ENCODE measurements at places on chromosomes 13 and 19.

DNA sequence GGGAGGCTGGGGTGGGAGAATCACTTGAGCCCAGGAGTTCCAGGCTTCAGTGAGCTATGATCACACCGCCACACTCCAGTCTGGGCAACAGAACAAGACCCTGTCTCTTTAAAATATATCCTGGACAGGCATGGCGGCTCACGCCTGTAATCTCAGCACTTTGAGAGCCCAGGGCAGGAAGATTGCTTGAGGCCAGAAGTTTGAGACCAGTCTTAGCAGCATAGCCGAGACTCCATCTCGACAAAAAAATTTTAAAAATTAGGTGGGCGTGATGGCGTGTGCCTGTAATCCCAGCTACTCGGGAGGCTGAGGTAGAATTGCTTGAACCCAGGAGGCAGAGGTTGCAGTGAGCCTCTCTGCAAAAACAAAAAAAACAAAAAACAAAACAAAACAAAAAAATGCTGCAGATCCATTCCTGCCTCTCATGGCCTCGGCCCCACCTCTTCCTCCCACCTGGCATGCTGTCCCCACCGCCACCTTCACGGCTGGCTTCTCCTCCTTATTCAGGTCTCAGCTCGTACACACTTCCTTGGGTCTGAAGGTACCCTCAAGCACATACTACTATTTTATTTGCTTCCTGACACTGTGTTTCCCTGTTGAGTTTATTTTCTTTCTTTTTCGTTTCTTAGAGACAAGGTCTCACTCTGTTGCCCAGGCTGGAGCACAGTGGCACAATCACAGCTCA lies 5.3 kb downstream of the RFX1 start:
- no peak for DNase-seq

- DNase-seq, result no peak
Measured at GRCh38 chr19:49681830-49682229, 4.8 kb downstream of the PRMT1 start.

GRCh38 chr19:42363614-42364346 lies 26.3 kb downstream of the CNFN start:
- DNase-seq, result no peak

DNA sequence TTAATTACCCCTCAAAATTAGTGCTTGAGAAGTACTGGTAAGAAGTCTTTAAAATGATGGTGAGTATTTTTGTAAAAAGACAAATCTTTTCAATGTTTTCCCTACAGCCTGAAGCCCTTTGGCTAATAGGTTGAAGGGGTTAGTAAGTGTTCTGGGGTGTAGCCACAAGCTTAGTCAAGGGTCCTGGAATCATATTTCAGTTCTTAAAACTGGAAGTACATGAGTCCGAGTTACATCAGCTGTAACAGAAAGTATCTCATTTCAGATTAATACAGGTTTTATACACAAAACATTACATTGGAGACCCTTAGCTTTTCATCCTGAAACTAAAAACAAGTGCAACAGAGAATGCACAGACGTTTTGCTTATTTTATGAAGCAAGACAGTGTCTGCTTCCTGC lies 52.7 kb upstream of the TEX29 start:
- DNase-seq, result no peak

GRCh38 chr13:112623051-112623711 lies 35.2 kb upstream of the TUBGCP3 start:
- DNase-seq, result no peak

- no peak for DNase-seq
Measured at GRCh38 chr13:104460554-104460953, 1394.3 kb upstream of the SLC10A2 start.

GRCh38 chr13:21932996-21933395 lies 262.1 kb downstream of the FGF9 start:
- DNase-seq, result no peak

- DNase-seq, result no peak
Measured at GRCh38 chr13:101327871-101328270, 88.4 kb downstream of the NALCN start.

- DNase-seq, result no peak
Measured at GRCh38 chr13:111111376-111111937, 3.7 kb upstream of the ARHGEF7 start.

DNA sequence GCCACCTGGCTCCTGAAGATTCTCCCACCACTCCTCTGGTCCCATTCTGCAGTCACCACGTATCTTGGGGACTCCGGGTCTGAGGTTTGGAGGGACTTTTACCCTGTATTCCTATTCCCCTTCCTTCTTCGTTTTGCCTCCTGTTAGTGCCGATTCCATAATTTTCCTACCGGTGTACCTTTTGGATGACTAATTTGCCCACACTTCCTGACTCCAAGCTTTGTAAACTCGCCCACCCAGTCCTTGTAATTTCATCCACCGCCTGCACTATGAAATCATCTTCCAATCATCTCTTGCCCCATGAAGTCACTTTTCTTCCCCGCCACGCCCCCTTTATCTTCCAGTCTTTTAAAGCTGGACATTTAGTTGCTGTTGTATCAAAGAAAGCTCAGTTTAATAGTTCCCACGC lies 572 bp downstream of the UCHL3 start:
- no peak for DNase-seq

- DNase-seq, result no peak
Measured at GRCh38 chr19:19202707-19203011, 555 bp downstream of the NR2C2AP start.

- DNase-seq, result no peak
Measured at GRCh38 chr19:45976178-45976577, 2.5 kb upstream of the NOVA2 start.

DNA sequence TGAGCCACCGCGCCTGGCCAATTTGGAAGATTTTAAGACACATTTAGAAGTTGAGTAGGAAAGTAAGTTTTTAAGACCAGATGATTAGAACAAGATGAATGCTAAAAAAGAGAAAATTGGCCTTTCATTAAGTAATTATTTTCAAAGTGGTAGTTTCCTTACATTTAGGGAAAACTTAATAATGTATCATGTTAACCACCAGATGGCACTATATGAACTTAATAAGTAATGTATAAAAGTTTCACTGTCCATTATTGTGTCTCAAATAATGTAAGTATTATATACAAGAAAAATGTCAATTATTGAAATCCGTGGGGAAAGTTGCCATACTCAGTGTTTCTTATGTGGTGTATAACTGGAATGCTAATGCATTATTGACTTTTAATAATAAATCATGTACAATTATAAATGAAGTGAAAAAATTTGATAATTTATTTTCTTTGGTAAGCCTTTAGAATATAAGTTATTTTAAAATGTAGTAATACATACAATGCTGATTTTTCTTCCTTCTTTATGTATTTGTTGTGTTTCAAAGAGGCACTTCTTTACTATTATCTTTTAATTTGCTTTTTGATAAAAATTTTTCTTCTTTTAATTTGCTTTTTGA lies 29.2 kb downstream of the COG6 start:
- DNase-seq, result no peak

DNA sequence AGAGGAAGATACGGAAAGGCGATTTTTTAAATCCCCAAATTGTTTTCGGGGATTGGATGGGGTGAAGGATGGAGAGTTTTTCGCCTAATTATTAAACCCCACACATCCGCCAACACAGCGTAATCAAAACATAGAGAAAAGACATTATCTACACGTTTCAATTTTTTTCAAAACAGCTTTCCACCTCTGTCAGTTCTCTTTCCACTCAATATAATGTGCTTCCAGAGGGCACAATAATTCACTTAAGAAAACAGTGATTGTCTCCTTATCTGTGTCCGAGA lies 435 bp upstream of the OBI1 start:
- no peak for DNase-seq

- no peak for DNase-seq
Measured at GRCh38 chr13:99812625-99813024, 158.9 kb downstream of the ZIC5 start.

DNA sequence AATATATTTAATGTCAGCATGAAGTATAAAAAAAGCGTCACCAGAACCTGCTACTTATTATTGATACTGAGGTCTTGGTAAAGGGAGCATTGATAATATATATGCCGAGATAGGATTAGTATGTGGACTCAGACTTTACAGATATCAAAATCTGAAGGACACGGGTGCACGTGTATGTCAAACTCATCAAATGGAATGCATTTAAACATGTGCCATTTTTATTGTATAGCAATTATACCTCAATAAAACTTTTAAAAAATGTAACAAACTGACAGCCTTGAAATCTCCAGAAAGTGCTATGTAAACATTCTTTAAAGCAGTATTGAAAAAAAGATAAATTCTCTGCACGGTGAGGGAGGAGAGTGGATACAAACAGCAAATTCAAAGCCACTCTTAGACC lies 157.9 kb downstream of the RNF17 start:
- no peak for DNase-seq

- no peak for DNase-seq
Measured at GRCh38 chr13:79359064-79359463, 47.0 kb downstream of the RBM26 start.

GRCh38 chr13:72253754-72254153 lies 386.8 kb upstream of the DACH1 start:
- DNase-seq, result no peak

DNA sequence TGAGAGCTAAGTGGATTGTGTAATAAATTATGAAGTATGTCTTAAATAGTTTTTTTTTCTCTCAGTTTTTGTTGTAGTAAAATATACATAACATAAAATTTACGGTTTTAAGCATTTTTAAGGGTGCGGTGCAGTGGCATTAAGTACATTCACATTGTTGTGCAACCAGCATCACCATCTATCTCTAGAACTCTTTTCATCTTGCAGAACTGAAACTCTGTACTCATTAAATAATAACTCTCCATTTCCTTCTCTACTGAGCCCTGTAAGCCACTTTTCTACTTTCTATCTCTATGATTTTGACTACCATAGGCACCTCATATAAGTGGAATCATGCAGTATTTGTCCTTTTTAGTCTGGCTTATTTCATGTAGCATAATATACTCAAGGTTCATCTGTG lies 87.1 kb downstream of the GJA3 start:
- no peak for DNase-seq

- DNase-seq, result no peak
Measured at GRCh38 chr13:79187917-79188690, 218.0 kb downstream of the RBM26 start.

DNA sequence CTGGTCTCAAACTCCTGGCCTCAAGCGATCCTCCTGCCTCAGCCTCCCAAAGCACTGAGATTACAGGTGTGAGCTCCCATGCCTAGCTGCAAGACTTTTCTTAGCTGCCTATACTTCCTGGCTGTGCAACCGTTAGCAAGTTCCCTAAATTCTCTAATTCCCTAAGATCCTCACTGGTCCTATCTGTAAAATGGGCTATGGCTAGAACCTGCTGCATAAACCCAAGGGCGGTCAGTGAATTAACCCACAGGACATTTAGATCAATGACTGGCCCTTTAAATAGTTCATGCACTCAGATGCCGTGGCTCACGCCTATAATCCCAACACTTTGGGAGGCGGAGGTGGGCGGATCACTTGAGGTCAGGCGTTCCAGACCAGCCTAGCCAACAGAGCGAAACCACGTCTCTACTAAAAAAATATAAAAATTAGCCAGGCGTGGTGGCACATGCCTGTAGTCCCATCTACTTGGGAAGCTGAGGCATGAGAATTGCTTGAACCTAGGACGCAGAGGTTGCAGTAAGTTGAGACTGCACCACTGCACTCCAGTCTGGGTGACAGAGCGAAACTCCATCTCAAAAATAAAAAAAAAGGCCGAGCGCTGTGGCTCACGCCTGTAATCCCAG lies 4.1 kb upstream of the C19orf53 start:
- no peak for DNase-seq

DNA sequence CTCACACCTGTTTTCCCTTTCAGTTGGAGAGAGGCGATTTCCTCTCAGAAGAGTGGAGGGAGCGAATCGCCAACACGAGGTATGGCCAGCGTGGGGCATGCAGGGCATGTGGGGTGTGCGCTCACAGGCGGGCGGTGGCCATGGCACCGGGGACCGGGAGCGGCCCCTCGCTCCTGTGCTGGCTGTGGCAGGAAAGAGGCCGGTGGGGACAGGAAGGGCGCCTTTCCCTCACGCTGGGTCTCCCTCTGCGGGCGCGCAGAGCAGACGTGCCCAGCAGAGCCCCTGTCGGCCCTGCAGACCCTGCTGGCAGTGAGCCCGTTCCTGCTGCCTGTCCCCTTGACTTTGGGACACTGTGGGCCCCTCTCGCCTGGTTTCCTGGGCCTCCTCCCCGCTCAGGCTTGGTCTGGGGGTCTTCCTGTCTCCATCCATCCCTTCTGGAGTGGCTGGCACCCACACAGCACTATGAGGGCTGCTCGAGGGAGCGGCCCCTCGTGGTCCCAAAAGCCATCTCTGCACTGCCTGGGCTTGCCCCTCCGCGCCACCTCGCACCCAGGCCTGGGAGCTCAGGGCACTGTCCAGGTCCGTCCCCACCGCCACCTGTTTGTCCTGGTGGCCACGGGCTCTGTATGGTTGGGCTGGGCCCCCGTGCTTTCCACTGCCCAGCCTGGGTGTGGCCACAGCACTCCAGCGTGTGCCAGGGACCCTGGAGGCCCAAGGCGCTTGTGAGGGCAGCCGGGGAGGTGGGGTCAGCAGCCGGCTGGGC lies 36.1 kb downstream of the PLEKHJ1 start:
- no peak for DNase-seq

DNA sequence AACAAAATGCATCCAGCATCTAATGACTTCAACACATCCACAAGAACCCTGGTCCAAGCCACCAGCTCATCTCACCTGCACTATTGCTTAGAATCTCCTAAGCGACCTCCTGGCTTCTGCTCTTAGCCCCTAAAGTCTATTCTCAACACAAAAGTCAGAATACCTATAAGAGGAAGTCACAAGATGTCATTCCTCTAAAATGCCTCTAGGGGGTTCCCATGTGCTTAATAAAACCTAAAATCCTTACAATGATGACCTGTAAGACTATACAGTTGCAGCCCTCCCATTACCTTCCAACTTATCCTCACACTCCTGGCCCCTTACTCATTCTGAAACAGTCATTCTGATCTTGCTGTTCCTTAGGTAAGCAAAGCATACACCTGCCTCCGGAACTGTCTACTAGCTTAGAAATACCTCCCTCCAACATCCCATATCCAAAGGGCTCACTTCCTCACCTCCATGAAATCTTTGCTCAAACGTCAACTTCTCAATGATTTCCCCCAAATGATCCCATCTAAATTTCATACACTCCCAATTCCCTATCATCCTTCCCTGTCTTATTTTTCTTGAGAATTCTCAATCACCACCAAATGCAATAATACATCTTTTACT lies 10.0 kb downstream of the ATP7B start:
- DNase-seq, result no peak

DNA sequence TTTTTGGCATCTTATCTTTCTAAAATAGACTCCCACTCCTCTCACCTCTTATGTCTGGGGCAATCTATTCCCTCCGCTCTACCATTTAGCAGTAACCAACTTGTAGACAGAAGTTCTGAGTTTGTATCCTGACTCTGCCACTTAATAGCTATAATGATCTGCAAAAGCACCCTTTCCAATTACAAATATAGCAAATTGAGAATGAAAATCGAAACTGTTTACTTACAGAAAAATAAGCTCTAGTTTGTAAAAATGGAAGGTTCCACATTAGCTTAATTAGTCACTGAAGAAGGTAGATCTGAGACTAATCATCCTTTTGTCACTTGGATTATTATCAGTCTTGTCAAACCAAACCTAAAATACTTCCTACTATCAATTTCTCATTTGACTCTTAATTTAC lies 409.3 kb downstream of the DIAPH3 start:
- DNase-seq, result no peak

All from WTC11 (cell line).